NCI-H146 (cell line): ENCODE measurements at places on chromosomes 13 and 19.

GRCh38 chr13:91329733-91330132 lies 17.8 kb upstream of the MIR17HG start:
- DNase-seq, result no peak

GRCh38 chr19:41691268-41691970 lies 3.3 kb upstream of the CEACAM7 start:
- DNase-seq, result peak; percentile 30

- DNase-seq, result no peak
These were observed at the start of gene LRRC4B for GRCh38 chr19:50567882-50568727. Gene LRRC4B (minus strand): TSS chr19:50568435. CDS start chr19:50548838, 19,597 bp downstream.

GRCh38 chr13:90690458-90691080 lies 656.9 kb upstream of the MIR17HG start:
- no peak for DNase-seq

DNA sequence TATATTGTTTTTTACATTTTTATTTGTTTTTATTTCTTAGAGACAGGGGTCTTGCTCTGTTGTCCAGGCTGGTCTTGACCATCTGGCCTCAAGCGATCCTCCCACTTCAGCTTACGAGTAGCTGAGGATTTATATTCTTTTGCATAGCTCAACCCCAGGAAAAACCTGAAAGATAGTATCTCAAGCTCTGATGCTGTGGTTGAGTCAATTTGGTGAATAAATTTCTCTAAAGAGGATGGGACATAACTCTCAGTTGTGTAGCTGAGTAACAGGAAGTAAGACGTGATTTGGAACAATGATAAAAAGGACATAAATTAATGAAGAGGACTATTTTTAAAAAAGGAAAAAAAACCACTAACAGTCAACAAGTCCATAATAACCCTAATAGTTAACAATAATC lies 79.8 kb upstream of the TNFSF11 start:
- DNase-seq, result no peak

DNA sequence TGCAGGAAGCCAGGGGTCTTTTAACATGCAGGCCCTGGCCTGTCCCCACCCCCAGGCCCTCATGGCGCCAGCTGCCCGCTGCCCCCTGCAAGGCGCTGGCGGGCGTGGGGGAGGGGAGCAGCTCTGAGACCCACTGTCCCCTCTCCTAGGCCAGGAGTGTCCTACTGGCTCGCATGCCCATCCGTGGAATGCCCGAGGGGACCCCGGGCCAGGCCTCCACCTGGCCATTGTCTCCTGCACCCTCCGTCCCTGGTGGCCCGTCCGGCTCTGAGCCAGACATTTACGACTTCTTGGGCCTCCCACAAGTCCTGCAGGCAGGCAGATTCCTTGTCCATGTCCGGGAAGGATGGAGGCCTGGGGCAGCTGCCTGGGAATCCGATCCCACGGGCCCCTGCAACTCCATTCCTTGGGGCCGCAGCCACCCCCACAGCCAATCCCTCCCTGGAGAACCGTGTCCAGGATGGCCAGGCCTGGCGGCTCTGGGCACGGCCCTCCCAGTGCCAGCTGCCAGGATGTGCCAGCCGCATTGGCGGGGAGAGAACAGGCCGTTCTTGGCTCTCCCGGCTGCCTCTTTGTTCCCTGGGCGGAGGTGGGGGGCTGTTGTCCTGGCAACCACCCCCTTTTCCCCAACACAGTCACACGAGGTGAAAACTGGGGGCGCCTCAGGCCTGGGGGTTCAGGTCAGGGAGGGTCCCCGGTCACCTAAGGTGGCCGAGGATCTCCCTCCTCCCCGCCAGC lies 10.5 kb upstream of the PLIN3 start:
- DNase-seq, result no peak

- no peak for DNase-seq
These were observed 10.6 kb downstream of the PKN1 start for GRCh38 chr19:14443632-14444216.

GRCh38 chr19:52258426-52258825 lies 11.0 kb upstream of the ZNF766 start:
- no peak for DNase-seq

GRCh38 chr19:29062475-29063435 lies 150.2 kb downstream of the UQCRFS1 start:
- DNase-seq, result no peak

DNA sequence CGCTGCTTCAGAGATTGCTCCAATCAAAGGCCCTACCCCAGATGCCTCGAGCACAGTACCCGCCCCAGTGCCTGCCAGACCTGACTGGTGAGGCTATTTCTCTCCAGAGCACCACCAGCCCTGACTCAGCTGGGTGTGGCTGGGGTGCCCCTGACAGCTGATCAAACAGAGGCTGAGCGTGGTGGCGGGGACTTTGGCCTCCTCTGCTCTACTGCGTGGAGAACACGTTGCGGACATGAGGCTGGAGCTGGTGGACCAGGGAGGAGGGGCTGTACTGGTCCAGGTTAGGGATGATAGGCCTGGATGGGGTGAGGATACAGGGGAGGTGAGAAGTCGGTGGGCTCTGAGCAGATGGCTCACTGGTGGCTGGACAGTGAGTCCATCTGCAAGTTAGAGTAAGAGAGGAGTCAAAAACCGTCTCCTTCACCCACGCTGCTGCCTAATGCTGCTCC lies 3.5 kb upstream of the DOCK6 start:
- DNase-seq, result peak; percentile 87

DNA sequence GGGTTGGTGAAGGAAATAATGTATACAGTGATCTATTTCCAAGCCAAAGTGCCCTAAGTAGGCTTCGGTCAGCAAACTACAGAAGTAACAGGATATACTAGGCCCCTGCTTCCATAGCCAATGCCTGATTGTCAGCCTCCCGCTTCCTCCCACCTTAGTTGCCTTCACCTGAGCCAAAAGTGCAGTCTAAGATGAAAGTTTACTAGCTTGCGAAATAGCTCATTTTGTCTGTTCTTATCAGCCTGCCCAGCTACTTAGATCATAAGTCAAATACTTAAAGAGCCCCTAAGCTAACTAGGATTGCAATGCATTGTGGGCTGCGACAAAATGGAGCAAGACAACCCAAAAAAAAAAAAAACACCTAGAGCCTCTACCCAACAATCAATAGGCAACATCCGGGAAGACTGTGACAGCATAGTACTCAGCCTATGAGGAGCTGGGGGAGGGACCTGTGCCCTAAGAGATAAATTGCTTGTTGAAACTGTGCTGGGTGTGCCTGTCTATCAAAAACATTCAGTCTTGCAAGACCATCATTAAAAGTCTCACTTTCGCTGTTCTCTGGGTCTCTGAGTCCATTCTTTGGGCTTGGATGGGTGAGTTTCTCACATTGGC lies 454.7 kb upstream of the TSHZ3 start:
- DNase-seq, result no peak

GRCh38 chr13:32391101-32391619 lies 36.8 kb downstream of the N4BP2L1 start:
- DNase-seq, result no peak

GRCh38 chr13:100528820-100529219 lies 59.8 kb downstream of the GGACT start:
- no peak for DNase-seq

DNA sequence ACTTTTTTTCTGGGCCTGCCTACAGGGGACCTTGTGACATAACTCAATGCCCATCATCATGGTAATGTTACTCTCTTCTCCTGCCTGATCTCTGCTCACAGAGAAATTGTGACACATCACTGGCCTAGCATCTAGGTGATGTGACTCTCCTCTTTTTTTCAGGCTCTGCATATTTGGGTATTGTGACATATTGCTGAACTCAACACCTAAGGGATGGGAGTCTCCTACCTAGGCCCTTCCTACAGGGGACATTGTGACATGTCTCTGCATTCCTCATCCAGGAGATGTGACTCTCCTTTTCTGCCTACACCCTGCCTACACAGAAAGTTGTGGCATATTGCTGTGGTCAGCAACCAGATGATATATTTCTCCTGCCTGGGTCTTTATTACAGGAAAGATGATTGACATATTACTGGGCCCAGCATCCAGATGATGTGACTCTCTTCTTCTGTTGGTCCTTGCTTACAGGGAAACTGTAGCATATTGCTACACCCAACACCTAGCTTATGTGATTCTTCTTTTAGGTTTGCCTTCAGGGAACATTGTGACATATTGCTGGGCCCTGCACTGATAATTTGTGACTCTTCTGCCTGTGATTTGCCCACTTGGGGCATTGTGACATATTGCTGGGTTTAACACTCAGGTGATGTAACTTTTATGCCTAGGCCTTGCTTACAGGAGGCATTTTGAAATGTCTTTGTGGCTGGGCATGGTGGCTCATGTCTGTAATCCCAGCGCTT lies 21.0 kb upstream of the ZNF254 start:
- DNase-seq, result no peak

GRCh38 chr13:100341327-100341726 lies 247.3 kb downstream of the GGACT start:
- DNase-seq, result no peak

- no peak for DNase-seq
These were observed 58.9 kb downstream of the UBL3 start for GRCh38 chr13:29791508-29791907.

GRCh38 chr19:28456708-28457320 lies 756.1 kb downstream of the UQCRFS1 start:
- no peak for DNase-seq

DNA sequence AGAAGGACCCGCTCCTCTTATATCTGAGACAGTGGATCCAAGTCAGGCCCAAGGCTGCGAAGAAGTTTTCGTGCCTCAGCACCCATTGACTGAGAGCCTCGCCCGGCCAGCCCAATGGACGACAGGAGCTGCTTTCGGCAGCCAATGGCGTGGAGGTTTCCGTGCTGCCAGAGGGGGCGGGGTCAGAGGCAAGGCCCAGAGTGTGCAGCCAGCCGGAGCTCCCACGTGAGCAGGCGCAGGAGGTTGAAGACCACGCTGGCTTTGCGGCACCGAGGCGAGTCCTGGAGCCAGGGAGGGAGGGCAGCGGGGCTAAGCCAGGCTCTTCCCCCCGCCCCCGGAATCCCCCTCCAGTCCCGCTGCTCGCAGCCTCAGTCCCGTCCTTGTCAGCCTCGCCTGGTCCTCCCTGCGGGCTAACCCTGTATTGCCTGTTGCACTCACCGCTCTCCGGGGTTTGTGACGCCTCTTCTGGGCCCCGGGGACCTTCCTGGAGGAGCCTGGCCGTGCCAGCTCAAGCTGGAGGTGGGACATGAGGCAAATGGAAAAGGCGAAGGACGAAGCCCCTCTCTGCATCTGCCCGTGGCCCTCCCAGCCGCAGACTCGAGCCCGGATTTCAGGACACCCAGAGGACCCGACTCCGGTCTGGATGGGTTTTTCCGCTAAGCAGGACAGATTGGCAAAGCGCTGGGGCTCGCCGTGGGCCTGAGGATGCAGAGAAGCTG lies 1.5 kb downstream of the IFNL4 start:
- peak; percentile 54 for DNase-seq

DNA sequence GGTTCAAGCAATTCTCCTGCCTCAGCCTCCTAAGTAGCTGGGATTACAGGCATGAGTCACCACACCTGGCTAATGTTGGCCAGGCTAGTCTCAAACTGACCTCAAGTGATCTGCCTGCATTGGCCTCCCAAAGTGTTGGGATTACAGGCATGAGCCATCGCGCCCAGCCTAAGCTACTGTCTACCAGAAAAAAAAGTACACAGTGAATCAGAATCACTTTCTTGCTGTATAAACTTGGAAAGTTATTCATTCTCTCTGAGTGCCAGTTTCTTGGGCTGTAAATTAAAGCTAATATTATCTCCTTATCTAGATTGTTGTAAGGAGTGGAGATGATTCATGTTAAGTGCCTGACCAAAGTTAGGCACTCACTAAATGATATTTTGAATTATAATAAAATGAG lies 242.8 kb downstream of the ENOX1 start:
- no peak for DNase-seq

- no peak for DNase-seq
These were observed 136.2 kb downstream of the FLT1 start for GRCh38 chr13:28358708-28359107.

- DNase-seq, result peak; percentile 90
These were observed 911 bp downstream of the ENOX1 start for GRCh38 chr13:43785650-43786471.

- DNase-seq, result no peak
These were observed 15.9 kb upstream of the C13orf46 start for GRCh38 chr13:113989585-113990300.

DNA sequence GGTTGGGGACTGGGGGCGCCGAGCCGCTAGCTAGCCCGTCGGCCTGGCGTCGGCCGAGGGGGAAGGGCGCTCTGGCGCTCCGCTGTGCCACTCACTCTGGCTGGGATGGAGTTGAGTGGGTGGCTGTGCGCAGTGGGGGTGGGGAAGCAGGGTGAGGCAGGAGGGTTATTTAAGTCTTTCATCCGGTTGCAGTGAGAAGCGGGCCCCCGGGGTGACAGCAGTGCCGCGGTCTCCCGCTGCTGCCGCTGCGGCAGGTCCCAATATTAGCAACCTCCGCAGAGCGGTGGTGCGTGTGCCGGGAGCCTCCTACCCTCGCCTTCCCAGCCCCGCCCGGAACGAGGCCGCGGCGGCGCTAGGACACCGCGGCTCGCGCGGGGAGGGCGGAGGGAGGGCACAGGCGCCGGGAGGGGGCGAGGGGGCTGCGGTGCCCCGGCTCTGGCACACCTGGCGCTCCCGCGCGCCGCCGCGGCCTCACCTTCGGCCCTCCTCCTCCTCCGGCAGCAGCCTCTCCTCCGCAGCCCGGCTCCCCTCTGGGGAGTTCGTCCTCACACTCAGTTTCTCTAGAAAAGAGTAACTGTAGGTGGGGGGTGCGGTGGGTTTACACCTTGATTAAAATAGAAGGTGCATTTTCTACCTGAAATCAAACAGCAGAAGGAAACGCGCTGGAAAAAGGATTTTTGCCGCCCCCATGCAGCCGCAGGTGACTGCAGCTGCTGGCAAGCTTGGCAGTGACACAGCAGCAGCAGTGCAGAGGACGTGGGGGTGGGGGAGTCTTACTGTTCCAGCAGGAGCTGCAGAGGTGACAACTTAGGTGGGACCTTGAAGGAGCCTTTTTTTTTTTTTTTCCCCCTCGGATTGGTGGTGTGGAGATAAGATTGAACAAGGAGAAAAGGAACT lies 4.5 kb downstream of the FGF9 start:
- DNase-seq, result peak; percentile 32

GRCh38 chr13:20787180-20787579 lies 13.4 kb upstream of the EEF1AKMT1 start:
- no peak for DNase-seq

GRCh38 chr13:99351772-99352171 lies 44.6 kb upstream of the GPR183 start:
- no peak for DNase-seq

- DNase-seq, result no peak
These were observed 351.9 kb downstream of the EFNB2 start for GRCh38 chr13:106183410-106184065.

GRCh38 chr13:43529796-43530195 lies 257.0 kb downstream of the ENOX1 start:
- peak; percentile 0 for DNase-seq
